ENCODE measurements at places on chromosomes 12 and 14.

GRCh38 chr14:54362759-54363437, 33.9 kb upstream of the CDKN3 start:
- DNase-seq, result no peak

DNA sequence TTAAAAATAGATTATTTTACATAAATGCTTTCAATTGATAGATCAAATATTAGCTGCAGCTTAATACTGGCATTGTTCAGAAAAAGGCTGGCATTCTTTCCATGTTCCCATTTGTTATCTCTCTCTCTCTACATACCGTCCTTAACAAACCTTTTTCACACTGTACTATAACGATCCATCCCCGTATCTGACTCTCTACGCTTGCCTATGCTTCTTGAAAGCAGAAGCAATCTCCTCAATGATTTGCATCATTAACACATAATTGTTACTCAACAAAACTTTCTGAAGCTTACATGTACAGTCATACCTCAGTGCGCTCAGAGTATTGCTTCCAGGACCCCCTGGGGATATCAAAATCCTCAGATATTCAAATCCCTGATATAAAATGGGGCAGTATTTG, 89.7 kb downstream of the TMTC1 start:
- DNase-seq, result no peak

DNA sequence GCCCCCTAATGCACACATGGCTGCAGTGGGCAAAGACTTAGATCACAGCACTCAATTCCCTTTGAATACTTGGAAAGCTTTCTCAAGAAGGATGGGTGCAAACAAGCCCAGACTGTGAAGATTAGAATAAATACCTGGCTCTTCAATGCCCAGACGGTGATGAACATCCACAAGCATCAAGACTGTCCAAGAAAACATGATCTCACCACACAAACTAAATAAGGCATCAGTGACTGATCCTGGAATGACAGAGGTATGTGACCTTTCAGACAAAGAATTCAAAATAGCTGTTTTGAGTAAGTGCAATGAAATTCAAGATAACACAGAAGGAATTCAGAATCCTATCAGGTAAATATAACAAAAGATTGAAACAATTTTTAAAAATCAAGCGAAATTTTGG, 43.8 kb upstream of the ZDHHC17 start:
- DNase-seq, result no peak

GRCh38 chr12:27785882-27786570, 6.0 kb upstream of the MANSC4 start:
- DNase-seq, result no peak

DNA sequence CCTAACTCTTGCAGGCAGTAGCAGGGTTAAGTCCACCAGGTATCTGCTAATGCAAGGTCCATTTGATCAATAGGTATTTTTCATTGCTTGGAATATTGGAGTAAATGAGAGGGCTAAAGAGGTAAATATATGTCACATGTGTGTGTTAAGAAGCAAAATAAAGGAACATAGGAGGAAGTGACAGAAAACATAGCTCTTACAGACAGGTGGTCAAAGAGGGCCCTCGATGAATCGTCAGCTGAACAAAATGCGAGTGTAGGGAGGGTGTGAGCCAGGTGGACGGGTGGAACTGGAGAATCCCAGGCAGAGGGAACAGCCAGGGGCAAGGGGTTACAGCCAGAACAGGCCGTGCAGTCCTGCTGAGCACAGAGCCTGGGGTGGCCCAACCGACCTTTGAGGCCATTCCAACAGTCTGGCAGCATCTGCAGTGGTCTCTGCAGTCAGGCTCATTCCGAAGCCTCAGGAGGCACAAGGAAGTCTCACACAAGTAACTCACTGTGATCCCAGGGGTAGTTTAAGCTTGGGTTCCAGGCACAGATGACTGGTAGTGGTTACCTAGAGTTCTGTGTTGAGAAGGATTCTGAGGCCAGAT, 43.2 kb downstream of the CCDC88C start:
- no peak for DNase-seq

DNA sequence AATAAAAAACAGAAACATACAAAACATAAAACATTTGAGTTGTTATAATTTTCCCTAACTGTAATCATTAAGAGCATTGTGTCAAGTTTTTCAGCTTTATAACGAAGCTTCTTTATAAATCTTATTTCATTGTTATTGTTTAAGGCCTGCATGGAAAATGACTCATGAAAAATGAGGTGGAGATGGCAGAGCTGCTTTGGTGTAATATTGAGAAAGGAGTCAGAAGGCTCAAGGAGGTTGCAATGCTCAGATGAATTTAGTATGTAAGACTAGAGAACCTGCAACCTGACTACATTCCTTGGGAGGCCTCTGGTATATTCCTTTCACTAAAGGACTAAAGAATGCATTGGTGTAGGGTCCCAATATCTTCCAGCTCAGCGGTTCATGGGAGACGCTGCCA, 61.5 kb downstream of the TMEM30B start:
- no peak for DNase-seq

GRCh38 chr12:102816816-102817434, 100.1 kb downstream of the PAH start:
- DNase-seq, result no peak

DNA sequence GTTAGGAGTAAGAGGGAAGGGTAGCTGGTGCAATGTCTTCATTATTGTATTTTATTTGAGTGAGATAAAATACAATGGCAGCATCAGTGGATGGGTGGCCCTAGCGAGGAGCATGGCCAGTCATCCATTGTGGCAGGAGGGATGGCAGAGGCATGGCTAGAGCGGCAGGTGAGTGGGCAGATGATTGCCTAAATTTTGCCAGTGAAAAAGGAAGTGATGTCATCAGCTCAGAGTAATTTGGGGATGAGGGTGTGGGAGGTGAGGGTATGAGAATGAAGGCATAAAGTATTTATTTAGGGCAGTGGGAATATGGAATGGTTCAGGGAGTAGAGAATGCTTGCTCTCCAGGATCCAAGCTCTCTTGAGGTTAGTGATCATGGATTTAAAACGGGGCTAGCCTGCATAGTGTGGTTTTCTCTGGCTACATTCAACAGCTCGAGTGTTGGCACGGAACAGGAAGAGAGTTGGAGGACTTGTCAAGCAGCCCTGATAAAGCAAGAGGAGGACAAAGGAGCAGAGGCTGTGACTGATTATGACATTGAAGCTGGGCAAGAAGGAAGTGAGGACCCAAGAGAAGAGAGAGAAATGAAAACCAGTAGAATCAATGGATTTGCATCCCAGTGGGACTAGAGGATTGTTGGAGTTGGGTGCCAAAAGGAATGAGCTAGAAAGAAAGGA, 18.7 kb upstream of the SERPINA6 start:
- no peak for DNase-seq

DNA sequence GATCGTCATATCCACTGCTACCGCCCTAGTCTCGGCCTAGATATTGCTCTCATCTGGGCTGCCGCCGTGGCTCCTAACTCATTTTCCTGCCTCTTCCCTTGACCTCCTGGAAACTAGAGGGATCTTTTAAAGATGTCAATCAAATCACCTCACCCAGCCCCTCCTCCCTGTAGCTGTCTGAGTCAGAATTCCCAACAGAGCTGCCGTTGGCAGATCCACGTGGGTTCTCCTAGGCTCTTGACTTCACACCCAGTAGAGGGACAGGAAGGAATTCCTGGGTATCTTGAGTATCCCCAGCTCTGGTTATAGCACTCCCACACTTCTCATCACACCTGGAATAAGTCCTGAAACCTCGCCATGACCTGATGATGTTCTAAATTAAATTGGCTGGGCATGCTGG, 11.9 kb downstream of the TGFB3 start:
- DNase-seq, result no peak

DNA sequence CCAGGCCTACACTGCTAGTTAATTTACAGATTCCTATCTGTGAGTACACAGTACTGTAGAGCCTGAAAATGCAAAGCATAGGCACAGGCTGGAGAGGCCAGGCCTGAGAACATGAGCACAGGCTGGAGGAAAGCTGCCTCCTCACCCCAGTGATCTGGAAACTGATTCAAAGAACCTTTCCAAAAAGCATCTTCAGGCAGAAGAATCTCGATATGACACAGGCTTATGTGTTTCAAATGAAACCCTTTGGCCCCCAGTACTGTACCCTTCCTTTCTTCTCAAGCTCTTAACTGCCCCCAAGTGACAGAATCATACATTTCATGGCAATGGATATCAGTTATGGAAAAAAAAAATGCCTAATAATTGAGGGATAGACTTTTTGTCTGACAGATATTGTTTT, 122.0 kb downstream of the KCNC2 start:
- DNase-seq, result no peak

DNA sequence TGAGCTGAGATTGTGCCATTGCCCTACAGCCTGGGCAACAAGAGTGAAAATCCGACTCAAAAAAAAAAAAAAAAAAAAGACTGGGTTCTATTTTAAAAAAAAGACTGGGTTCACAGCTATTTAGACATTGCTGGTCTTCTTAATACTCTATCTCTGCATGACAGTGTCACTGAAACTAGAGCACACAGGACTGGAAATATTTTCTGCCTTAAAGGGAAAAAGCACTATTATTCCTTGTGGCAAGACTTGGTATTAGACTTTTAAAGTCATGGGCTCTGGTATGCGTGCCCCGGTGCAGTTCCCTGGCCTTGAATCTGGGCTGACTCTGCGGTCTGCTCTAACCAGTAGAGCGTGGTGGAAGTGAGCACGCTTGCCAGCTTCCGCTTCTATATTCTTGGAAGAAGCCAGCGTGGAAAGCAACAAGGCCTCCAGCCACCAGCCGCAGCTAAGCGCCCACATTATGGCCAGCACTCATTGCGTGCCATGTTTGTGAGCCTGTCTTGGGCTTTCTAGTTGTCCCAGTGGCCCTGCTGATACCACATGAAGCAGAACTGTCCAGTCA, 31.3 kb downstream of the PRKAB1 start:
- no peak for DNase-seq

DNA sequence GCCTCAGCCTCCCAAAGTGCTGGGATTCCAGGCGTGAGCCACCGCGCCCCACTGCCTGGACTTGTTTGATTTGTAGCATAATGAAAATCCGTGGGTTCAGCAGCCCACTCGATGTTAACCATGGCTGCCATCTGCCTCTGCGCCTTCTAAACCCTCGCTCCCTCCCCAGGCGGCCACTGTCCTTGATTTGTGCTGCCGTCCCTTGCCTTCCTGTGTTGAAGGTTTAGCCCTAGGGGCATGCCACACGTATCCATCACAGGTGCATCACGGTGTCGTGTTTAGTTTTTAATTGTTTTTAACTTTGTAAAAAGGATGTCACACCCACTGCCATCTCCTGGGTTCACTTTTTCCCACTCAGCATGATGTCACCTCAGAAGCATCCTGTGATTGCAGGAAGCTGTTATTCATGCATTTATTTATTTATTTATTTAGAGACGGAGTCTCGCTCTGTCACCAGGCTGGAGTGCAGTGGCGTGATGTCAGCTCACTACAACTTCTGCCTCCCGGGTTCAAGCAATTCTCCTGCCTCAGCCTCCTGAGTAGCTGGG, 24.5 kb upstream of the ULK1 start:
- no peak for DNase-seq

GRCh38 chr12:131892711-131893604, 1.5 kb upstream of the ULK1 start:
- no peak for DNase-seq

DNA sequence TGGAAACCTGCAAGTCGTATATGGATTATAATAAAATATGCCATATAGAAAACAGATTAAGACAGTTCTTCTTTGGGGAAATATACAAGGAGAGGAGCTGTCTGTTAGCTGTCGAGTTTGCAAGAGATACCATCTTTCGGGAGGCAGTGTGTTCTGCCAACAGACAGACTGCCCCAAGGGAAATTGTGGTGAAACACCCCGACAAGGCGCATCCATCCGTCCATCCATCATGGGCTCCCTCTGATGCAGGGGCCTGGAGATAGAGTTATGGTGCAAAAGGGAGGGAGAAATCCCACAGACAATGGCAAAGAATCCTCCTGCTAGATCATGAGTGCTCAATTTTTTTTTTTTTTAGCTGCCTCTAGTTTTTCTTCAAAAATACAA, 156.3 kb downstream of the DPF3 start:
- DNase-seq, result no peak

DNA sequence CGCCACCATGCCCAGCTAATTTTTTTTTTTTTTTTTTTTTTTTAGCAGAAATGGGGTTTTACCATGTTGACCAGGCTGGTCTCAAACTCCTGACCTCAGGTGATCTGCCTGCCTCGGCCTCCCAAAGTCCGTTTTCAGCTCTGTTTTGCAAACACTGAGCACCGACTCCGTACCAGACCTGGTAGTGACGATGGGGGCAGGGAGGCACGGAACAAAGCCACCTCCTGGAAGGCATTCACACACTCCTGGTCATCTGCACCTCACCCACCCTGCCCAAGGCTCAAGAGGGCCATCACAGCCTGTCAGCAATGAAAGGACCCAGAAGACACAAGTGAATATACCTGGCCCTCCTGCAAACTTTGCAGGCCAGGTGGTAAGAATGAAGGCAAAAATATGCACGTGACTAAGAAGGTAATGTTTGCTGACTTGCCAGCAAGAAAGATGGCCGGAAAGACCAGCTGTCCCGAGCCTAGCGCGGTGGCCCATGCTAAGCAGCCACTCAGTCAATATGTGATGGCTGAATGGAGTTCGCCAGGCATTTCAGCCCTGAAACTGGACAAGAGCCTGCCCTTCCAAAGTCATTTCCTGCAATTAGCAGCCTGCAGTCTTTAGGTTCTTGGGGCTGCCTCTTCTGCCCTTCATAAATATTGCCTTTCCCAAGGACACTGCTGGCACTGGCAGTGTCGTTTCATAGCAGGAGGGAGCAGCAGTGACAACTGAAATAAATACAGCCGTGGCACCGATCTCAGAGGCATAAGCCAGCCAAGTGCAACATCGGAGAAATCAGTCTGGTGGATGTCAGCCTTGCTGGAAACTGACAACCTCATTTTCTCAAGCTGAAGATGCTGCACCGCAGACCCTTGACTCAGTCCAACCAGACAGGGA, 17.6 kb downstream of the MMAB start:
- no peak for DNase-seq

- no peak for DNase-seq
These were observed 64.9 kb upstream of the BBS10 start for GRCh38 chr12:76413121-76413520.

DNA sequence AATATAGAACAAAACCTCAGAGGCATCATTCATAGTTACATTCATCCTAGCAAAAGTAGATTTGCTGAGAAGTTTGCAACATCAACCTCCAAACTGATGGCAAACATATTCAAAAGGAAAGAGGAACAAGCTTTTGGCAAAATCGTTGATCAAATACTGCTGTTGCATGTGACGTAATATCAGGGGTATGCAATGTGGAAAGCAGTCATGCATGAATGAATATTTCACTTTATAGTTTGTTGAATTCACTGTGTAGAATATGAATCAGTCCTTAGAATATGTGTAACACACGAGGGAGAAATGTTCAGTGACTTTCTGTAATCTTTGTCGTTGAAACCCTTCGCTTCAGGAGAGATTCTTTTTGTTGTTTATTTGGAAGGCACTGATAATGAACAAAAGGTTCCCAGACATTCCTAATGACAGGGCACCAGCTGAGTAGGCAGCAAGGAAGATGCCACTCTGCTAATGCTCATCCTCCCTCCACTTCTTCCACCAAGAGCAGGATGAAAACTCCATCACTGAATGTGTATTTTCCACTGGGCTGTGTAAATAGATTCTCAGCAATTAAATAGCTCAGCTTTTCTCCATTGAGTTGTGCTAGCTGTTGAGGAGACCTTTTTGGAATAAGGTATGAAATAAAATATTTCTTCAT, 126.1 kb downstream of the PELI2 start:
- DNase-seq, result no peak

All from stimulated activated CD4-positive, alpha-beta T cell treated with anti-CD3 and anti-CD28 coated beads, Interleukin-12 subunit alpha, Interleukin-12 subunit beta, amount 100 ng/mL, for 24 hours (primary cell).